ENCODE measurements at places on chromosomes 3 and 15.

DNA sequence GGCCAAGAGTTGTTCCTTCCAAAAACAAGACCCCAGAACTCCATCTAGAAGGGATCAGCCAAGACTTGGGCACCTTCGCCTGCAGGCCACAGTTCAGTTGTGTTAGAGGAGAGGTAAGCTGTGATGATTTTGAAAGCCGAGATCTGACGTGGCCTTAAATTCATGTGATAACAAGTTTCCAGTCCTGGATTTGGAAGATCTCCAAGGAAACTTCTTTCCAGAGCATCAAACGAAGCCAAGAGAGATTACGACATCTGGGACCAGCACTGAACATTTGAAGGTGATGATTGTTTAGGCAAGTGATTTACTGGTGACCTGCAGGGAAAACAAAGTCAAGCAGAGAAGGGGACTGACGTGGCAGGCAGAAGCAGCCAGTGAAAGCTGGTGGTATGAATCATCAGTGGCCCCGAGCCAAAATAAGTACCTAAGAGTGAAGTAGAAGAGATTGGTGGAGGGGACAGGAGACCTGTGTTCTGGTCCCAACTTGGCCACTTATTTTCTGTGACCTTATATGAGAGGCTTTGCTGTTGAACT lies 339.0 kb upstream of the PROK2 start:
- peak; percentile 55 for DNase-seq

DNA sequence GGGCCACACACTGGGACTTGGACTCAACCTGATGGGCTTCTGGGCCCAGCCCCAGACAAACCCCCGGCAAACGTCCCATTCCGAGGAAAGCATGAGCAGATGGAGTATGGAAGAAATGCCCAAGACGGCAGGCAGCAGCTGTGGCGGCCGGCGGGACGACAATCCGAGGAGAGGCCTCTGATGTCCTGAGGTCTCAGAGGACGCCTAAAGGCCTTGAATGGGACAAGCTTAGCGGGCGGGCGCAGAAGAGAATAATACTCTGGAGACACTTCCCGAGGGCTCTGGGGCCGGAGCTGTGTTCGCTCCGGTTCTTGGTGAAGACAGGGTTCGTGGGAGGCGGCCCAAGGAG lies 482 bp upstream of the OGG1 start:
- no peak for DNase-seq

- peak; percentile 65 for DNase-seq
Observed at GRCh38 chr3:185825639-185826481, 1.0 kb upstream of the IGF2BP2 start.

GRCh38 chr3:17025594-17026139 lies 140.9 kb downstream of the PLCL2 start:
- no peak for DNase-seq

- no peak for DNase-seq
Observed at GRCh38 chr3:49972656-49973055, 32.7 kb downstream of the RBM6 start.

- DNase-seq, result no peak
Observed at GRCh38 chr3:39727415-39727814, 82.0 kb upstream of the MYRIP start.

DNA sequence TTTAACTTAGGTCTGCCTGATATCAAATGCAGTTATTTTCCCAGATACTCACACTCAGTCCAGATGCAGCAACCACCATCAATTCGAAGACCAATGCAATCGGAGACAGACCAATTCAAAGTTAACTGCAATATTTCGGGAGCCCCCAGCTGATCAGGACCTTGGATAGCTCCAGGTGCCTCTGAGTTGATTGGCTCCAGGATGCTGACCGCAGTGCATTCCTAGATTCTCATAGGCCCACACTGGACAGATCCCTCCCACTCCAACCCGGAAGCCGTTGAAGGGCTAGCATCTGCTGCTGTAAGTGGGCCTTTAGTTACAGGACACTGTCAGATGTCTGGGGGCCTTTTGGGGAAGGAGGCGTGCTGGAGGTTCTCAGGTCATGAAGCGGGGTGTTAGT lies 89.5 kb upstream of the ATP2B2 start:
- peak; percentile 32 for DNase-seq

DNA sequence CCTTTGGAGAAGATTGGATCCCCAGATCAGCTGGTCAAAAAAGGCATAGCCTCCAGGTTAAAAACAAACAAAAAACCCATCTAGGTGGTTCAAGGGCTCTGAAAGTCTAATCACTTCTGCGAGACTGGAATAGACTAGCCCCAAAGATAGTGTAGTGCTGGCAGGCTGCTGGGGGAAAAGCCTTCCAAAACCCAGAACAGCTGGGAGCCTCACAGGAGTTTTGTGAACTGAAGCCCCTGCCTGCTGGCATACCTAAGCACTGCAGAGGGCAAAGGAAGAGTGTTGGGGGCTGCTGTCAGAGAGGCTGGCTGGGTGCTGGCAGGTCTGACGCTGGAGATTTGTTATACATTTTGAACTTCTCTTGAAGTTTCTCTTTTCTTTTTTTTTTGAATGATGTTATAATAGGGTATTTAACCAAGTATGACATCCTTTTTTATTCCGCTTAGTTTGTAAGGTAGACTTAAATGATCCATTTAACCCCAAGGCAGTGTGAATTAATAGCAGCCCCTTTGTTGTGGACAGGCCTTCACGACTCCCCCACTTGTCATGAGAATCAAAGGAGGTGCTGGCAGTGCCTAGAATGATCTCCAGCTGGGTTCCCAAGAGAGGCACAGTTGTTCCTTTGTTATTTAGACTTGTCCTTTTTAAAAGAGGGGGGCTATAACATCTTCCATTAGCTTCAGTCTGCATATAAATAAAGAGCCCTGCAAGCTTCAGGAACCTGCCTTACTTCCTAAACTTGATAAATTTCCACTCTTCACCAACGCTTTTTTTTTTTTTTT lies 53.9 kb downstream of the CRTC3 start:
- DNase-seq, result no peak

DNA sequence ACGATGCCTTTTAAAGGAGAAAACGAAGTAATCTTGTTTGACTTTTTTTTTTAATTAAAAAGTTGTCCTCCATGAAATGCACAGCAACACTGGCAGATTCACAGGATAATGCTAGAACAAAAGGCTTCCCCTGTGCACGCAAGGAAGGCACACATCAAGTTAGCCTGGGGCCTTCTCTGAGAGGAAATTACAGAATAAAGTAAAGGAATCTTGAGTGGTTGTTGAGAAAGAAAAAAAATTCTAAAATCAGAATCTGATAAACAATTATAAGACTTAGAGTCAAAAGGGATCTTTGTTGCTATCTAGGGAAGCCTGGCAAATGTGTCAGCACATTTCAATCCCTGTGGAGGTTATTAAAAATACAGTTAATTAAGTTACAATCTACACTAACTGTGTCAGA lies 946.0 kb downstream of the IGSF11 start:
- DNase-seq, result no peak

DNA sequence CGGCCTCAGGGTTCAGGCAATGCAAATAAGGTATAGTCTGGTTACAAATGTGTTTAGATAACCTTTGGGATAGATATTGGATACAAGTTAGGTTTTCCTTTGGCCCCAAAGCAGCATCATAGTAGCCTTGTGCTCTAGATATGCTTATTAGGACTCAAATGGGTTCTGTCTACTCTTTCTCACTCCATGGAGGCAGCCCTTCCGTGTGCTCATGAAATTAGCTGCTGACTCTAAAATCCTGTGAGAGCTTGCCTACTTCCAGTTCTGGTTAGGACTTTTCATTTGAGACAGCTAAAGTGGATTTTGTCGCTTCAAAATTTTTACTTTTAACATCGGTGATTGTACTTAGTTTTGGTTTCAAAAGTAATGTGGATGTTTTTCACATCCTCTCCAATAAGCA lies 1.6 kb downstream of the CDV3 start:
- no peak for DNase-seq

All from activated T-cell treated with anti-CD3 and anti-CD28 coated beads, Interleukin-2, amount 50 U/mL, for 72 hours (primary cell).